IPS DF 19.7 (cell line): ENCODE measurements at places on chromosomes 6 and 20.

- no peak for DNase-seq
Measured at GRCh38 chr6:97222903-97223302, 60.1 kb downstream of the MMS22L start.

DNA sequence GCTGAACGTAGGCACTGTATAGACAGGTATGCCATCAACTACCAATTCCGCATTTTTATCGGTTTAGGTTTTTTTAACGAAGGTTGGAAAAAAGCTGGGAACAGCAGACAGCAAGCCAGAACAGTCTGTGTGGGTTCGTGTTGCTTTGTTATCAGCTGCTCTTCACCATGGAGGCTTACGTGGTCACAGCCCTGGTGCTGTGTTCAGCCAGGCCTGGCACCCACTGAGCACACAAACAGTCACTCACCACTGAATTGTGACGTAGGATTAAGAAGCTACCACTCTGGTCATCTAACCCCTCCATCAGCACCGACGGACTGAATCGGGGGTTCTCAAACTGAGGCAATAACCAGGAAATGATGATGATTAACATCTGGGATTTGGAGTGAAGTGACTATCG, 13.2 kb downstream of the FAM210B start:
- no peak for DNase-seq

DNA sequence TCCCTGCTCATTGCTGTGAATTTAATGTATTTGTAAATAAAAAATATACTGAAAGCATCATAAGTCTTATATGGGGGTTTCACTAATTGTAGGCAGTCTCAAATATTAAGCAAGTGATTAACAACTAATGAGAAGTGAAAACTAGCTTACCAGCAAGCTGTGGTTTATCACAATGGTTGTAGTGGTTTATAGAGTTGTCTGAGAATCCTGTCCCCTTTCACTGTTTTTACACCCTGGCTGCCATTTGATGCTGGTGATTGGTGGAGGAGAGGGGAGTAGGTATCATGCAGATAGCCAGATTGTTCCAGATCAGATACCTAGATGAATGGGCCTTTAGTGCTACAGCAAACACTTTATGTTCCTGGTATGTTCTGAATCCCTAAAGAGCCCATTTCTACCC, 6.0 kb downstream of the MKKS start:
- no peak for DNase-seq

GRCh38 chr6:16749516-16750485, 11.5 kb downstream of the ATXN1 start:
- DNase-seq, result no peak

GRCh38 chr20:20210327-20210726, 157.6 kb upstream of the INSM1 start:
- no peak for DNase-seq

DNA sequence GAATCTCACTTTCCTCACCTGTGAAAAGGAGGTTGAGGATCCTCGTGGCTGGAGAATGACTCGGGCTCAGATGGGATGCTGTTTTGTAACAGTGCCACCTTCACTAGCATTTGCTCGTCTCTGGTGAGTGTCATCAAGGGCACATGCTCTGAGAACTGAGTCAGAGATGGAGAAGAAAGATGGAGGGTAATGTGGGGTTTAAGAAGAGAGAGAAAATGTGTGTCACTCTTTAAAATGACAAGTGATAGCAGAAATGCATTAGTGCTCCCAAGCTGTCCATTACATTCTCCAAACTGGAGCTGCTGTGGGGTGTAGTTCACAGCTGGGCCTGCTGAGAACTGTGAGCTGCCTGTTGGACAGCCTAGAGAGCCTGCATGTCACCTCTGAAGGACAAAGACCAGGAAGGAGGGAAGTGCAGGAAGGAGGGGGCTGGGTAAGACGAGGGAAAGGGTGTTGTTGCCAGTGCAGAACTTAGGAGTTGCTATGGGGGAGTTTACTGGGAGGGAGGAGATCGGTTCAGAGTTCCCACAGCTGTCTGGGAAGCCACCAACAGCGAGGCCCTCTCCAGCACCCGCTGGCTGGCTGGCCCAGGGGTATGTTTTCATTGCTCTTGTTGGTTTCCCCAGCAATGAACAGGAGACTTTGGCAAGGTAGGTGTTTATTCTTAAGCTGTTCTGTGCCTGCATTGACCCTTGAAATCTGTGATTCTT, 19.8 kb downstream of the GMPR start:
- no peak for DNase-seq

DNA sequence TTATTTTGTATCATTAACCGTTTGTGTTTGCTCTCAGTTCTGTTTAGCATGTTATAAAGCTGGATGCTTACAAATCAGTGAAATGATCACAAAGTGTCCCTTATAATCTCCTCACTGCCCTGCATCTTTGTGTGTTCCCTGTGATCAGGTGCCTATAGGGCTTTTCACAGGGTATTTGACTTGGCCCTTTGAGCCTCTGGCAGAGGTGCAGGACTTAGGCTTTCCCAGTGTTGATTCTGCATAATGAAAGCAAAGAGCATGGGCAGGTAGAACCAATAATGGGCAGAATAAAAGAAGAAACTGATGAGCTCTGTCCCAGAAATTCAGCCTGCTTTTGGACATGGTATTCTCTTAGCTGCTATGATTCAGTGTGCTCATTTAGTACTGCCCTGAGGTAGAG, 16.9 kb upstream of the PBOV1 start:
- DNase-seq, result no peak

DNA sequence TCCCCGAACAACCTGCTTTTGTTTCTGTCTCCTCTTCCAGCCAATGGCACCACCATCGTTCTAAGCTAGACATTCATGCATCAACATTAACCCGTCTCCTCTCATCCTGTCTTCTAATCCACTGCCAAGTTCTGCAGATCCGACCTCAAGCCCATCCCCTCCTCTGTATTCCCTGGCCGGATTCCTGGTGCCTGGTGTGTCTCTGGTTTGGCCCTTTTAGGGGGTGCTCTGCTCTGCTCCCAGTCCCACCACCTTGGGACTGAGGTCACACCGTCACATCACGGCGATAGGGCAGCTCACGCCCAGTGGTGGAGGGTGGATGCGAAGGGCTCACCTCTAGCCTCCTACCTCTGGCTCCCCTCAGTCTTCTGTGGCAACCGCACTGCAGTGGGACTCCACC, 102.5 kb upstream of the AGPAT4 start:
- no peak for DNase-seq

DNA sequence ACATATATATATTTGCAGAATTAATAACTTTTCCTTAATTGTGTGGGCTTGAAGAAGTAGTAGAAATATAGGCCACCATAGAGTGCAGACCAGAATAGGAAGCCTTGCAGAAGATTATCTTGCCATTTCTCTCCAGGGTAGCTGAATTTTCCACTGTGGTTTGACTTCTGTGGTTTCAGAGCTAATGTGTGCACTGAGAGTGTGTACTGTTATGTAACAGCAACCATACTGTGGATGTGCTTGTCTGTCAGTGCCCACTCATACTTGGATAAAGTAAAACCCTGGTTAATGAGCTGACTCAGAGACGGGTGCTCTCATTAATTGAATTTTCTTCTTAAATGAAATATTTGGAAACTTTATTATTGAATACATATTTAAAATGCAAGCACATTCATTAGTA, 57.2 kb downstream of the CEP43 start:
- no peak for DNase-seq

GRCh38 chr6:21905531-21905930, 312.0 kb downstream of the SOX4 start:
- DNase-seq, result no peak

GRCh38 chr6:111952821-111953540, 79.7 kb upstream of the FYN start:
- DNase-seq, result no peak

DNA sequence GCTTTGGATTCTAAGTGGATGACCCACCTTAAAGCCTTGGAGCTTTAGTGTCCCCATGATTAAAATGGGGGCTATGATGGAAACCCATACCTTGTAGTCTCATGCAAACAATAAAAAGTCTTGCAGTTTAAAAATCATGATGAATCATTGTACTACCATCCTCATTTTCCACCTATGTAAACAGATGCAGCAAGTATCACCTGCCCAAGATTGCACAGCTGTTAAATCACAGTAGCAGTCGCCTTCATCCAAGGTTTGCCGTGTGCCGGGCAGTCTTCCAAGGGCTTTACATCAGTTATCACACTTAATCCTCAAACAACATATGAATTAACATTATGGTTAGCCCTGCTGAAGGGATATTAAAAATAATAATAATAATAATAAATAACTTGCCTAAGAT, 210.3 kb downstream of the FOXA2 start:
- no peak for DNase-seq

DNA sequence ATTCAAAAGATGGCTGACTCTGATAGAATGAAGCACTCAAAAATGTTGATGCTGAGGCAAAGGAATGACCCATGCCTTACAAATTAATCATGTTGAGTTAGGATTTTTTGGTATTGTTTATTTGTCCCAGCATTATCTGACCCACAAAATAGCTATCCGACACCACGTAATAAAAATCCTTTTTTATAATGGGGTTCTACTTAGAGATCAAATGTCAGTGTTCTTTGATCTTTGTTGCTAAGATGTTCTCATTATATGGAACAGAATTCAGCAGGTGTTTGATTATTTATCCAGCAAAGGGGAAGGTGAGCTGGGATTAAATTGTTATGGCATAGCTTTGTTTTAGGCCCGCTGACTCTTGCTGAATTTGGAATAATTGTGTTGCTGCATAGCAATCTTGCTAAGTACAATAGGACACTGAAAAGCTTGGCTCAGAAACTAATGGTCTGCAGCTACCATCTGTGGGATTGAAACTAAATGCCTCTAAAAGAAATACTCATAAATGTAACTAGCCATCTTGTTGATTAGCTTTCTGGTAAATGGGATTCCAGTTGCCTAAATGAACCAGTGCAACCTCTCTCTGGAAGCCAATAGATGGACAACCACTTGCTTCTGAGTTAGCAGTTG, 180.2 kb upstream of the HDAC2 start:
- DNase-seq, result no peak

- DNase-seq, result no peak
Measured at GRCh38 chr6:49739423-49739822, 4.8 kb downstream of the CRISP3 start.

DNA sequence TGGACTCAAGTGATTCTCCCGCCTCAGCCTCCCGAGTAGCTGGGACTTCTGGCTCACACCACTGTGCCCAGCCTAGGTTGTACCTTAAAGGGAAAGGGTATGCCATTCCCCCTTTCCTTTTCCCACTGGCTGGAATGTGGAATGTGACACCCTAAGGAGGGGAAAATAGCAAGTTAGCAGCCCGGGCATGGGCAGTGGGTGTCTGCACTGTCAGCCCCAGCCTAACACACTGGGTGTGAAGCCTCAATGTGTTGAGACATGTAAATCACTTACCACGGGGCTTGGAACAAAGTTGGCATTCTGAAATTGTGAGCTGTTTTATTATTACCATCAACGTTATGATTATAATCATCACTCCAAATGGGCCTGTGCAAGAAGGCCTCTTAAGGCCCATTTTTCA, 80.8 kb upstream of the PTPN1 start:
- DNase-seq, result no peak

DNA sequence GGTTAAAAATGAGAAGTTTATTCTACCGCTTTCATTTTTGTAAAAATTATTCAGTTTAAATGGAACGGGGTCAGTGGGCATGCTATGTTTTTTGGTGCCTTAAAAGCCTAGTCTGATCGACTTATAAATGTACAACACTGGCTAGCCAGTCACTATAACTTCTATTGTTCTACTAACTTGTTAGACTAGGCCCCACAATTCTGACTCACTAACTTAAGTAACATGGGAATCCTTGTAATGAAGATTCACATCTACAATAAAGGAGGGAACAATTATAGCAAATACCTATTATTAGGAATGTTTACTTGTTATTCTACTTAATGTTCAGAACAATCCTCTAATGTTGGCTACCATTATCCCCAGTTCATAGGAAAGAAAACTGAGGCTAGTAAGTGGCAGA, 28.5 kb downstream of the REPS1 start:
- DNase-seq, result no peak

- DNase-seq, result no peak
Measured at GRCh38 chr6:2434912-2435311, 189.5 kb upstream of the GMDS start.

DNA sequence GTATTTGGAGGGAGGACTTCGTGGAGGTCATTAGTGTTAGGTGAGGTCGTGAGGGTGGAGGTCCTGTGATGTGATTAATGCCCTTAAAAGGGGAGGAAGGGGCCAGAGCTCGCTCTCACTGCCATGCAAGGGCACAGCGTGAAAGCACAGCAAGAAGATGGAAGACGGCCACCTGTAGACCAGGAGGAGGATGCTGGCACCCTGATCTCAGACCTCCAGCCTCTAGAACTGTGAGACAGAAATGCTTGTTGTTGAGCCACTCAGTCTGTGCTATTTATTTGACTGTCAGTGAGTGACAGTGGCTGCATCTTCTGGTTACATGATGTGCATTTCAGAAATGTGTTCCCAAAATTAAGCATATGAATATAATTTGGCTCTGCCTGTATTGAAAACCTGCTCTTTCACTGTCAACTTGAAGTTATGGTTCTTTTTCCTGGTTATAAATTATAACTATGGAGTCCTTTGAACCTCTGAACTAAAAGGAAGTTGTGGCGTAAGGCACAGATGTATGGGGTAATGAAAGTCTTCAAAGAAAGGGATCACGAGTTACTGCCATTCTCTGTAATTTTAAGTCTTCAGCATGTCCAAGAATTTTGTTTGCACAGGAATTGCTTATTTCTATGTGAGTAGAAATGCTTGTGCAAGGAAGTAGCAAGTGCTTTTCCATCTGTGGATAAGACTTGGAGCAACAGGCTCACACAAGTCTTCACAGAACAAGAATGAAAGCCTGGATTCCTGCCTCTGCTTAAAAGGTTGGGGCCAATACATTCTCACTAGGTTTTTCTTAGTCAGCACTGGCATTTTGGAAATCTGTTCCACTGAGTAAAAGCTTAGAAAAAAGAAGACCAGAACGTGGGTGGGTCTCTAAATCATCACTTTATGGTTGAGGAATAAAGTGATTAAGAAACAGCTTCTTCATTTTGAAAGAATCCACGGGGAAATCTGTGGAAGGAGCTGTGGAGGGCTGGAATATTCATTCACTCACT, 10.3 kb downstream of the PPP1R14C start:
- no peak for DNase-seq

GRCh38 chr20:18835466-18836256, 22.1 kb downstream of the SCP2D1 start:
- DNase-seq, result no peak

DNA sequence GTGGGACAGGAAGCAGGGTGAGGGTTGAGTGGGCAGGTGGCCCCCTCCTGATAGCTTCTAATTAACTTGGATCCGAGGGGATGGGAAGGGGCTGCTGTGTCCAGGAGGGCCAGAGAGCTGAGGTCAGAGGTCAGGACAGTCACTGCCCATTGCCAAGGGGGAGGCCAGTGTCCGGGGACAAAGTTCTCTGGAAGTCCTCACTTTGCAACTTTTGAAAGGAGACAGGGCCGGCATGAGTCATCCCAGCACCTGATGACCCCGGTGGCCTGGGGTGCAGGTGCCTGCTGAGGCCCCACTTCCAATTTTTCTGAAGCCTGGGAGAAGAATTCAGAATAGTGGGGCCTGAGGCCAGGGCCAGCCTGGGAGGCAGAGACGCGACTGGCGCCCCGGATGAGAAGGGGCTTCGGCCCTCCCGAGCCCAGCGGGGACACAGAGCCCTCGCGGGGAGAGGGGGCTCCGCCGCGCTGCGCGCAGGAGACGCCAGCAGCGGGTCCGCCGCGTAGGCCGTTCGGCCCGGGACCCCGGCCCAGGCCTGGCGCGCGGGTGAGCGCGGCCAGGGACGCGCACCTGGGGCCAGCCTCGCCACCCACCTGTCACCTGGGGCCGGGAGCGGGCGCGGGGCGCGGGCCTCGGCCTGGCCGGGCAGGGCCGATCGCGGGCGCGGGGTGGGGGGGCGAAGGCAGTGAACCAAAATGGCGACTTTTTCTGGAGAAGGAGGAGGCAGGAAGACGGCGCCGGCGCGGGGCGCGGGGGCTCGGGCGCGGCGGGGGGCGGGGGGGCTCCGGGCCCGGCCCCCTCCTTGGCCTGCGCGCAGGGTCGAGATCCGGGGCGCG, 586 bp downstream of the ZNF512B start:
- DNase-seq, result no peak
